ENCODE measurements at places on chromosomes 7 and 10.

DNA sequence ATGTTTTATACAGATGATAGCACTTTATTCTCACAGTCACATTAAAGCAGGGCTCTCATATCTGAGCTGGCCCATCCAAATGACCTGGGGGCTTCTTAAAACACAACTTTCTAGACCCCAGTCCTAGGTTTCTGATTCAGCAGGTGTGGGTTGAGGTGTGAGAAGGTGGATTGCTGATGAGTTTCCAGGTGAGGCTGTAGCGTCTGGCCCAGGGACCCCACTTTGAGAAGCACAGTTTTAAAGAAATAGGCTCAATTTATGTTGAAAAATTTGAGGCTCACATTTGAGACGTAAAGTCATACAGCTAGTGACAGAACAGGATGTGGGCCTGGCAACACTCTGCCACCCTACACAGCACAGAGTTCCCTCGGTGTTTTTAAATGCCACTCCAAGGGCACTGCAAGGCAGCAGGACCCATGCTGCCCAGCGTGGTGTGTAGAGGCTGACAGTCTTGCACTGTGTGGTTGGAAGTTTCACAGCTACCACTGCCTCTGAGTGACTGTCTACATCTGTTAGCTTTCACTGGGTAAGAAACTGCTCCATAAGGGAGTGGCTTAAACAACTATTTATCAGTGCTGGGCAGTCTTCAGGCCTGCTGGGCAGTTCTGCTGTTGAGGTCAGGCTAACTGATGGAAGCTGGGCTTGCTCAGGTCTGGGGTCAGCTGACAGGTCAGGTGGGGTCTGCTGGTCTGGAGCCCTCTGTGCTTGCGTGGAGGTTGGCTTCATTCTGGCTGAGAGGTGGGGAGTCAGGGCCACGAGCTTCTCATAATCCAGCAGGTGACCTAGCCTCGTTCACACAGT lies 319.7 kb downstream of the CXCL12 start:
- no peak for DNase-seq

DNA sequence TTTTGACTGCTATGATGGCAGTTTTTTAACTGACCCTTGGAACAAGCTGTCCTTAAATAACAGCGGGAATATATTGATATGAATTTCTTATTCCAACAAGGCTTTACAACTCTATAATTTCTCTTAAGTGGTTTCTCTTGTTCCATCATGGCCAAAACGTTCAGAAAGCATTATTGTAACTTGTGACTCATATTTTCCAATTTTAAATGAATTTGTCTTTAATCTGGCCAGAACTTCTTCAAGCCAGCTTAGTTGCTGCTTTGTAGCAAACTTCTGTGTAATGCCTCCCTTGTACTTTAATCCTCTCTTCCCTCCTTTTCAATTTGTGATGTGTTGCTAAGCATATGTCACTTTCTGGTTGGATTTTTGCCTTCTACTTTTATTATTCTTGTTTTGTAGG lies 271.9 kb downstream of the KIF20B start:
- DNase-seq = no peak

- DNase-seq = no peak
Measured at GRCh38 chr10:125068406-125068805, 92.0 kb downstream of the CTBP2 start.

DNA sequence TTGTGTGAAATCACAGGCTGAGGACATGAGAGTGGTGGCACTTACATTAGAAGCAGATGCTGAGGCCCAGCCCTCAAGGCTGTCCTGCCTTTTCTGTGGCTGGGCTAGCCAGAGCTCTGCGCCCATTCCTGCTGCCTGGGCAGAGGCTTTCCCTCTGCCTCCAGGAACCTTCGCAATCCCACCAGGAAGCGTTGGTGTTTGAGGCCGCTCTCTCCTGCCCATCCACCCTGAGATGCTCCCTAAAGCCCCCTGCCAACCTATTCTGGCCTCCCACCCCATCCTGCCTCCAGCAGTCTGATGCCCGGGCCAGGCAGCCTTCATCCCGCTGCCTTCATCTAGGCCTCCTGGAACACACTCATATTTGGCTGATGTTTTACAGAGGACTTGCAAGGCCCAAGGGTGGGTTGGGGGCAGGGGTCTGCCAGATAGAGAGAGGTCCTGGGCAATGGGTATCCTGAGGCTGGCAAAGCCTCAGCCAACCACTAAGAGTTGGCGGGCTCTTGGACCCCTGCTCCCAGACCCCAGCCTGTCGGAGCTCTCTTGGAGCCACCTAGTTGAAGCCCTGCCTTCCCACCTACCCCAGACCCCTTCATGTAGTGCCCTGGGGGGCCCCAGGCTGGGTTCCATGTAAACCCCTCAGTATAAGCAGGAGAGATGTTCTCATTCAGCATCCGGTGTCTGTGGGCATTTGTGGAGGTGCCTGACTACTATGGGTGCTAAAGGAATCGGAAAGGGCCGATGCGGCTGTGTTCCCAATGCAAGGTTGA lies 32.7 kb downstream of the LDB3 start:
- DNase-seq = no peak

GRCh38 chr7:112930787-112931186 lies 140.6 kb upstream of the TMEM168 start:
- no peak for DNase-seq

GRCh38 chr7:139829025-139829774 lies at the start of gene TBXAS1:
TSS of gene TBXAS1 (plus strand) at chr7:139829264. CDS start at chr7:139829391, 127 bp downstream.
- DNase-seq = peak; percentile 62

DNA sequence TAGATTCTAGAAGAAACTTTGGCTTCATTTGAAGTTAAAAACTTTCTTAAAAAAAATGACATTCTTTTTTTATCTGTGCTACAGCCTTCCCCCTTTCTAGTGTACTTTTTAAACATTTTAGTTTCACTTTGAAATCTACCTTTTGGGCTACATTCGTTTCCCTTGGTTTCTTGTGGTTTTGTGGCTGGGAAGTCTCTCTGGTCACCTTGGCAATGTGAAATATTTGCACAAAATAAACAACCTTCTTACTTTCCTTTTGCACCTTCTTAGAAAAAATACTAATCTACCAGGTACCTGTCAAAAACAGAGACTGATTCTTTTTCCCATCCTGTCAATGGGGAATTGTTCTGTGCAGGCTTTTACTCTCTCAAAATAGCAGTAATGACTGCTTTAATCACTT lies 350.2 kb downstream of the GATA3 start:
- DNase-seq = peak; percentile 16

GRCh38 chr7:115066050-115066449 lies 144.2 kb downstream of the MDFIC start:
- no peak for DNase-seq

DNA sequence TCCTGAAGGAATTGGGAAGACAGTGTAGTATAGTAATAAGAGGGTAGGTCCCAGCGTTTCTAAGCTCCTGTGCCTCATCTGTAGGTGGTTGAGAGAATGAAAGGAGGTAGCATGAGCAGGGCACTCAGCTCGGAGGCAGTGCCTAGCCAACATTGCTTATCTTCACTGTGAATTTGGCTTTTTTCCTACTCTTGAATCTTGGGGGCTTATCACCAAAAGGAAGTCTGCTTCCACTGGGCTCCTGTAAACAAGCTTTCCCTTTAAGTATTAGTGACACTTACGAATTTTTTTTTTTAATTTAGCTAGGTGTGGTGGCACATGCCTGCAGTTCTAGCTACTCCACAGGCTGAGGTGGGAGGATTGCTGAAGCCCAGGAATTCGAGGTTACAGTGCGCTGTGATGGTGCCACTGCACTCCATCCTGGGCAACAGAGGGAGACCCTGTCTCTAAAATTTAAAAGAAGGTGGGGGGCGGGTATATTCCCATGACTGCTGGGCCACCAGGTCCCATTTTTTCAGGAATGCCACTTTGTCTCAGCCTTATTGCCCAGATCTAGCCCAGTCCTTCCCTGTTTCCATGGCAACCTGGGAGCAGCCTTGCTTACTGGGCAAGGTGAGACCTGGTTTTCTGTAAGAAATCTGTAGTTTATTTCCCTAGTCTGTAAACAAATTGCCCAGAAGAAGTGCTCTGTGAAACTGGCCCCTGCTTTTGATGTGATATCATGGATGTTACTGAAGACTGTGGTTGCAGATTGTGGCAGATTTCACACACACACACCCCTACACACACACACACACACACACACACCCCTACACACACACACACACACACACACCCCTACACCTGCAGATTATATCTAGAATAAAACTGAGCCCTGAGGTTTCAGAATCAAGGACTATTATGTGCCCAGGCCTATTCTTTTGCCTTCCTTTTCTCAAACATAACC lies 19.4 kb downstream of the OGDH start:
- DNase-seq = no peak

DNA sequence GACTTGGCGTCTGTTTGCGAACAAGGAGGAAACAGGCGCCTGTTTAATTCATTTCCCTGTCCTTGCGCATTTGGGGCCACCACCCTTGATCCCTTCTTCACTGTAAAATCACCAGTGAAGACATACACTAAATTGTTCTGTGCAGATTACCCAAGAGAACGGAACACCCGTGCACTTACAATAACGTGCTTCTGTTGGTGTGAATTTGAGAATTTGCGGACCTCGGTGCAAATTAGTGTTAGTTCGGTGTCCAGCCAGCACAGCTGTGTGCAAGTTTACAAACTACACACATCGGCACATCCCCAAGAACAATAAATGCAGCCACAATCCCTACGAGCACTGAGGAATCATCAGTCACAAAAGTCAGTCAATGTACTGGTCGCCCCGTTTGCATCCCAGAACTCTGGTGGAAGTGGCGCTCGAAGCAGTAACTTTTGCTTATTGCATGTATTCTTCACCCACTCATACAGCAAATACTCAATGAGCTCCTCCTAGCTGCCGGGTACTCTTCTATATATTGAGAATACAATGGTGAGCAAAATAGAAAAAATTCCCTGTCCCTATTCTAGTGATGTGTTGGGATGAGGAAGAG lies 786 bp upstream of the CNOT4 start:
- DNase-seq = no peak

GRCh38 chr10:5692461-5693358 lies 8.1 kb downstream of the TASOR2 start:
- DNase-seq = peak; percentile 83

GRCh38 chr7:14209896-14210484 lies 220.5 kb upstream of the ETV1 start:
- DNase-seq = no peak

DNA sequence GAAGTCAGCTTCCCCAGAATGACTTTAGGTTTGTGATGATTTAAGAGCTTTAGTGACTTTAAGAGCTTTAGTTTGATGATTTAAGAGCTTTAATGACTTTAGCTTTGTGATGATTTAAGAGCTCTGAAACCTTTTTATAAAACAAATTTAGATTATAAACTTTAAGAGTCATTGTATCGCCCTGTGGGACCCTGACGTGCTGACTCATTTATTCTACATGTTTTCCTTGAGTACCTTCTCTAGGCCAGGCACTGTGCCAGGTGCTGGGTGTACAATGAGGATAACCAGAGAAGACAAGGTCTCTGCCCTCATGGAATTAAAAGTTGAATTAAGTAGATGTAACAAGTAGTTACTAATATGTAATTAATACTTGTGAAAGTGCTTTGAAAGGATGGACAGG lies 45.4 kb downstream of the CNNM1 start:
- DNase-seq = no peak

DNA sequence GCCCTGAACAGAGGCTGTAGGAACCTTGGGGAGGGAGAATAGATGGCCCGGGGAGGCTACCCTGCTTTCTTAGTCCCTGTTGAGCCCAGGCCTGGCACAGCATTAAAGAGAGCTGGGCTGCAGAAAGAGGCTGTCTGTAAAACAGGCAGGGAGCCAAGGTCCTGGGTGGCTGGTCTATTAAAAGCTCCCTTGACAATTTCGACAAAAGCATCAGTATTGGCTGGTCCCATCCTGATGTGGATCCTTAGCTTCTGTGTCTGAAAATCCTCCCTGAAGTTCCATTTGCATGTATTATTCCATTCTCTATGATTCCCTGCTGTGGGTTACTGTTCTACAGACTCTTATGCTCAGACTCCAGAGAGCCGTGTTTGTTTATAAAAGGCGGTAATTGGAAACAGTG lies 158.5 kb downstream of the GALNT17 start:
- no peak for DNase-seq

DNA sequence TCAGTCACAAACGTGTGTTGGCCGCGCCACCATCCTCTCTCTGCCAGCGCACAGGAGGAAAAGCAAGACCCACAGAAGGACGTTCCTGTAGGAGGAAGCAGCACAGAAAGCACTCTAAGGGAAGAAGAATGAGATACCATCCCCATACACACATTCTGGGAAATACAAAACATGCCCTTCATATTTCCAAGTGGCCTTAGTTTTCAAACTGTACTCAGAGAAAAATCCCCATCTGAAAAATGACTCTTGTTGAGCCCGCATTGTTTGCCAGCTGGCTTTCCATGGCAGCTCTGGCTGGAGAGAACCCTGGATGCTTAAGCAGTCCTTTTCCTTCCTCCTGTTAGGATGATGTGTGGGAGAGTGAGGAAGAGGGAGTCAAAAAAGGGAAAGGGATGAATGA lies 33.1 kb downstream of the MTURN start:
- DNase-seq = no peak

DNA sequence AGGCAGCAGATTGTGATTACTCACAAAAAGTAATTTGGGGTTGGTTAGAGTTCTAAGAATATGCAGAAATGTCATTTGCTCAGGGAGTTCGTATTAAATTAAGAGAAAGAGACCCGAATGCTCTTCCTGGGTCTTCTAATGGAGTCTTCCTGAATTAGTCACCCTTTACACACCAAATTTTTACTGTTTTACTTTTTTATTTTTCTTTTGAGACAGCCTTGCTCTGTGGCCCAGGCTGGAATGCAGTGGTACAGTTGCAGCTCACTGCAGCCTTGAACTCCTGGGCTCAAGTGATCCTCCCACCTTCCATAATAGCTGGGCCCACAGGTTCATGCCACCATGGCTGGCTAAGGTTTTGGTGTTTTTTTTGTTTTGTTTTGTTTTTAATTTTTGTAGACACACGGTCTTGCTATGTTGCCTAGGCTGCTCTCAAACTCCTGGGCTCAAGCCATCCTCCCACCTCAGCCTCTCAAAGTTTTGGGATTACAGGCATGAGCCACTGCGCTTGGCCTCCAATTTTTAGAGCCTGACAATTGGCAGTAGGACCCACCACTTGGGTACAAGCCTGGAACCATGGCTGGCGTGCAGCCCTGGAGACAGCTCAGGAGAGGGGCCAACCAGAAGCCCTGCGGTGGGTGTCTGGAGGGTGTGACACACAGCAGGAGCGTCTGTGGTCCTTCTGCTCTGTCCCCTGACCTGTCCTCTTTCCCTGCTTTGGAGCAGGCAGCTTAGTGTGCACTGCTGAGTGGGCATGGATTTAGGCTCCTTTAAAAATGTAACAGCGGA lies 16.4 kb upstream of the BHLHA15 start:
- DNase-seq = no peak

Measured in B cell (primary cell).